ENCODE measurements at places on chromosomes 2 and 18.

DNA sequence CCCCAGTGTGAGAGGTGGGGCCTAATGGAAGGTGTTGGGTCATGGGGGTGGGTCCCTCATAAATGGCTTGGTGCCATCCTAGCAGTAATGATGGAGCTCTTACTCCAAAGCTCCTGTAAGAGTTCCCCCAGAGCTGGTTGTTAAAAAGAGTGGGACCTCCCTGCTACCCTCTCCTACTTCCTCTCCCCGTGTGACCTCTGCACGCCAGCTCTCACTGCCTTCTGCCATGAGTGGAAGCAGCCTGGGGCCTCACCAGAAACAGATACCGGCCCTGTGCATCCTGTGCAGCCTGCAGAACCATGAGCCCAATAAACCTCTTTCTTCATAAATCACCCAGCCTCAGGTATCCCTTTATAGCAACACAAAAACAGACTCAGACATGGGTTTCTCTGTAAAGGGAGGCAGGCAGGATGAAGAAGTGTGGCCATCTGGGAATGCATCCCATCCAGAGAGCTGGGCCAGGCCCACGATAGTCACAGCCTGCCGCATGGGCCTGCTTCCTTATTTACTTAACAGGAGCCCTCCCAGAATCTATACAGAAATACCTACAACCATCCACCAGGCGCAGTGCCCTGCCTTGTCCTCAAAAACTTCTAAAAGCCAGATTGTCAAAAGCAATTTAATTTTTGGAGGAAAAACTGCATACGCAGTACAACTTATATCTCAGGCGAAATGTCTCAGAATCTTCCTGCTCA lies 7.5 kb downstream of the PRLH start:
- DNase-seq: no peak

DNA sequence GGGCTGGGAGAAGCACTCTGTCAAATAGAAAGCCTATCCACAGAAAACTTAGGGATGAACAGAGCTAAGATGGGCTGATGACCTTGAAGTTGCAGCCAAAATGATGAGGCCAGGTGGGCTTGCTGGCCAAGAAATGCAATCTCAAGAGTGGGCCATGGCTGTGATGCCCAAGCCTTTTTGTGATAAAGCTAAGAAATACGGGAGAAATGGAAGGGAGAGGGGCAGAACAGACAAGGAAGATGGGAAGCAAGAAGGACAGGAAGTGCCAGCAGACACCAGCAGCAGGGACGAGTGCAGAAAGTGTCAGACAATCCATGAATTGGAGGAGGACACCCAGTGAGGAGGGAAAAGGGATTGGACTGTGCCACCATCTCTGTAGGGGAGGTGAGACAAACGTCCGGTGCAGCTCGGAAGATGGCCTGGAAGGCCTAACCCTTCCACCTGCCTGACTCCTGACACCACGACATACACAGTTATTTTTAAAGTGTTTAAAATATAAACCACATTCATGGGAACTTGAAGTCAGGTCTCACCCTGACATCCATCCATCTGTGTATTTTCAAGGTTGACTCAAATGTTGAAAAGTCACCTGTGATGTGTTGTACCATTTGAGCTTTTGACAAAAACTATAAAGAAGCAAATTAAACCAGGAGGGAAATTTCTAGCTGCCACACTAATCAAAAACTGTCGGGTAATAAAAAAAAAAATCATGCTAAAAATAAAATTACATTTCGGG lies 105.5 kb downstream of the BCL2 start:
- DNase-seq: no peak

GRCh38 chr2:209663139-209663538 lies 108.5 kb upstream of the UNC80 start:
- DNase-seq: peak; percentile 85

GRCh38 chr2:42928692-42929545 lies 136.5 kb upstream of the HAAO start:
- peak; percentile 86 for DNase-seq

- DNase-seq: no peak
Observed at GRCh38 chr2:240512666-240513535, 44.9 kb downstream of the ANKMY1 start.

- no peak for DNase-seq
Observed at GRCh38 chr2:72932045-72932740, 14.9 kb downstream of the EMX1 start.

Data from cerebellar cortex (tissue), 1 donor.